Activated T-cell treated with anti-CD3 and anti-CD28 coated beads, Interleukin-2, amount 50 U/mL, for 1 hour (primary cell): ENCODE measurements at places on chromosomes 6 and 20.

GRCh38 chr6:111256646-111257045 lies 169.3 kb downstream of the SLC16A10 start:
- no peak for DNase-seq

DNA sequence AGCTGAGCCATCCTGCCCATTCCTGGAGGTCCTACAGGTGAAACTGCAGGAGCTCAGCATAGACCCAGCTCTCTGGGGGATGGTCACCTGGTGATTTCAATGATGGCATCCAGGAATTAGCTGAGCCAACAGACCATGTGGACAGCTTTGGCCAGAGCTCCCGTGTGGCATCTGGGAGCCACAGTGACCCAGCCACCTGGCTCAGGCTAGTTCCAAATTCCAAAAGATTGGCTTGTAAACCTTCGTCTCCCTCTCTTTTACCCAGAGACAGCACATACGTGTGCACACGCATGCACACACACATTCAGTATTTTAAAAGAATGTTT lies 44.0 kb downstream of the SIRPA start:
- no peak for DNase-seq

DNA sequence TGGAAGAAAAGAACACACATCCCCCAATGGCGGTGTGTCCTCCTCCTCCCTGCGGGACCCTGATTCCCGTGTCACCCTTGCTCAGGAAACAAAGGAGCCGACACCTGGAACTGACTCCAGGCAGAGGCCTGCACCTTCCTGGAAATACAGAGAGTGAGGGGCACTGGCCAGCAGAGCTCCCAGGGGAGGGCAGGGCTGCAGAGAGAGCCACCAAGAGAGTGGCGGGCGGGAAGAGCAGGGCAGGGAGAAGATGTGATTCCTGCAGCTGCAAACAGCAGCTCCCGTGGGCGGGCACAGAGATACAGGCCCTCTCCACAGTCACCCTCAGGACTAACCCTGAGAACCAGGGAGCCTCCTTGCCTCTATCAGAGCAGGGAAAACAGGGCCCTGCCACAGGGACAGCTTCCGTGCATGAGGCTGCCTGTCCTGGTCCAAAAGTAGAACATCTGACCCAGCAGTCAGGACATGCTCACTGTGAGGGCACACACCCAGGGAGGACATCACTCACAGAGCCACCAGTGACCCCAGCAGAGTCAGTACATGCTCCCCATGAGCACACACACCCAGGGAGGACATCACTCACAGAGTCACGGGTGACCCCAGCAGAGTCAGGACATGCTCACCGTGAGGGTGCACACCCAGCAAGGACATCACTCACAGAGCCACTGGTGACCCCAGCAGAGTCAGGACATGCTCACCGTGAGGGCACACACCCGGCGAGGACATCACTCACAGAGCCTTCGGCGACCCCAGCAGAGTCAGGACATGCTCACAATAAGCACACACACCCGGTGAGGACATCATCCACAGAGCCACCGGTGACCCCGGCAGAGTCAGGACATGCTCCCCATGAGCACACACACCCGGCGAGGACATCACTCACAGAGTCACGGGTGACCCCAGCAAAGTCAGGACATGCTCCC lies 193.1 kb downstream of the DLL1 start:
- no peak for DNase-seq

- DNase-seq = no peak
Observed at GRCh38 chr6:36605560-36606391, 11.6 kb downstream of the SRSF3 start.

DNA sequence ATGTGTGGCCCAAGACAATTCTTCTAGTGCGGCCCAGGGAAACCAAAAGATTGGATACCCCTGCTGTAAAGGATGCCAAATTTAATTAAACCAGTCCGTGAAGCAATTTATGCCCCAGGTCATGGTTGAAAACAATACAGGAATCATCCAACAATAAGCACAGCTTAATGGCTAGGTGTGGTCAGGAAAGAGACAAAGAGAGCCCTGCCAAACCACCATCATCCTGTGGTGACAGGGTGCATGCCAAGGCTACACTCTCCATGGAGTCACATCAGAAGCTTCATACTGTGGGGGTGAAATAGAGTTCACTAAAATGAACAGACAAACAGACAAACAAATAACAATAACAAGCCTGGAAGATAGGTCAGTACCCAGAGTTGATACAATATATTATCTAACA lies 62.7 kb downstream of the DZANK1 start:
- DNase-seq = no peak
